GM13976 (cell line): ENCODE measurements at places on chromosomes 2 and 18.

- peak; percentile 58 for DNase-seq
Observed at GRCh38 chr2:196413821-196414274, 225.7 kb upstream of the CCDC150 start.

GRCh38 chr18:36419900-36420531 is 122.5 kb downstream of the FHOD3 start:
- no peak for DNase-seq

GRCh38 chr2:121235542-121235941 is 49.5 kb downstream of the TFCP2L1 start:
- no peak for DNase-seq

GRCh38 chr2:224412141-224413015 is 10.5 kb upstream of the FAM124B start:
- DNase-seq, result no peak

DNA sequence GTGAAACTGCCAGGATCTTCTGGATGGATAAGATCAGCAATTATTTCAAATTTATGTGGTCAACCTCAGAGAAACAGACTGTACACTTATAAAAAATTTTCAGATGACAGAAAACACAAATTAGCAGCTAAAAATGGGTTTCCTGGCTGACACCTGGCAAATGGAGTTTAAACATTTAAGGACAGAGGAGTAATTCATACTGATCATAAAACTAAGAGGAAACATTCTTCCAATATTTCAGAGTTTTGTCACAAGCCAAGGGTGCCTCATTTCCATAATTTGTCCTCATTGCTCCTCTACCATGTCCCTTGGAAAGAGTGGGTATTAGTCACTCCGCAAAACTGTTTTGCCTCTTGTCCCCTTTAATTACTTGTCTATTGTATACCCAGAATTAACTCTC is 70.2 kb downstream of the TMEFF2 start:
- DNase-seq, result no peak

DNA sequence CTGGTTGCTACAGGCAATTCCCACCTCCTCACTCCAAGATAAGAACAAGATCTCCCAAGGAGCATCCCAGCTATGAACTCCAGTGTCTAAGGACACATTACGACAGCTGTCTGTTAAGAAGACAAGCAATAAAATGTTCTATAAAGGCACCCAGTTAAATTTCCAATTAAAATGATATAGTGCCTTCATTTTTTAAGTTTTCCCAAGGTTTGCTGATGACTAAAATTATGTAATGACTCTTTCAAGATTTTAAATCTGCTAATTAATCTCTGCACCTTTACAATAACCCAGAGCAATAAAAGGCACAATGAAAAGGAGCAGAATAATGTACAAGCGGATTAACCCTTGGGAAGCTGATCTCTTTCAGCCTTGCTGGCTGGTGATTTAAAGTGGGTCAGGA is 61.6 kb upstream of the REG3G start:
- DNase-seq, result no peak

GRCh38 chr2:222568865-222569264 is 87.0 kb downstream of the FARSB start:
- DNase-seq, result no peak
